Hematopoietic multipotent progenitor cell treated with erythropoietin and hydrocortisone succinate and interleukin-3 and kit ligand, for 15 days (in vitro differentiated cells): ENCODE measurements at places on chromosomes 2 and 18.

GRCh38 chr2:183292028-183292427, 167.8 kb downstream of the NUP35 start:
- DNase-seq = no peak

DNA sequence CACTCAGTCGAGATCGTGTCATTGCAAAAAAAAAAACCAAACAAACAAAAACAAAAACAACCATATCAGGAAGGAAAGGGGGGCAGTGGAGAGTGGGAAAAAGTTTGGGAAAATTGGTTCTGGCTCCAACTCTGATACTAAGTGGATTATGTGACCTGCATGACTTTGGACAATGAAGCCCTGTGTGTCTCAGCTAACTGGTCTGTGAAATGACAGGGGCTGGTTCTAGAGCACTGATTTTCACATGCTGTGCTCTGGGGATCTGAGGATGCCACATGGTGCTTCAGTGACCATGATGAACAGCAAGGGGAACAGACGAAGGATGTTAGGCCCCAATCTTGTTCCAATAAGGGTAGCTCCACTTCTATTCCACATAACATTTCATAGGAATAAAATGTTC, 157.4 kb upstream of the DNMT3A start:
- no peak for DNase-seq

DNA sequence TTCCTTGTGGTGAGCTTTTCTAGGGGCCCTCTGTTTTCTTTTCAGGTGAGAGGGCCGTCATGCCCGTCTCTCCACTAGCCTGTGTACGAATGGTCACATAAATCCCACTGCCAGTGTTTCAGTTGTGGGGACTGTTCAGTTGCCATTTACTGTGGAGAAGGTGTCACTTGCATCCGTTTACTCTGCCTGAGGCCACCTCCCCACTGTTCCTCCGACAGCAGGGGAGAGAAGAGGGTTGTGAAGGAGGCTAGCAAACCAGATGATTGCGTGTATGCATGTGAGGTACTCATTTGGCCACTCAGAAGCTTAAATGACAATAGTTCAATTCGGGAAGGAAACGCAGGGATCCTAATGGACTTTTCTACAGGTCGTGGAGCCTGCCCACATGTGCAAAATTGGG, 3.3 kb downstream of the MTCL1 start:
- DNase-seq = no peak

GRCh38 chr2:197517150-197517549, 1.3 kb downstream of the MOB4 start:
- no peak for DNase-seq

GRCh38 chr2:29850794-29851193, 70.6 kb downstream of the ALK start:
- no peak for DNase-seq

- DNase-seq = no peak
Measured at GRCh38 chr18:45197526-45197970, 417.7 kb upstream of the SLC14A2 start.

DNA sequence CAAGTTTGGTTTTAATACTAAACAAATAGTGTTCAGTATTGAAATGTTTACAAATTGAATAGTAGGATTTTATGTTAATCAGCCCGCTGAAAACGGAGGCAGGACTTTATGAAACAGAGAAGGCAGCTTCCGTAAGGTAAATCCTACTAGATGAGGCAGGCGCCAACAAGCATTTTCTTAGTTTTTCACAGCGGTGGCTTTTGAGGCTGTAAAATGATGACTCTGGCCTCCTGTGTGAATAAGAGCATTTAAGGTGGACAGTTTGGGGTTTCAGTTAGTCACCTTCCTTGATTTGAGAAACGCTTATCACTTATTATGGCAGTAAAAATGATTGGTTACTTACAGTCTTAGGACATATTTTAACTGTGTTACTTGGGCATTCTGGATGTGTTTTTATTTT, 212.9 kb downstream of the PTGR3 start:
- DNase-seq = no peak

DNA sequence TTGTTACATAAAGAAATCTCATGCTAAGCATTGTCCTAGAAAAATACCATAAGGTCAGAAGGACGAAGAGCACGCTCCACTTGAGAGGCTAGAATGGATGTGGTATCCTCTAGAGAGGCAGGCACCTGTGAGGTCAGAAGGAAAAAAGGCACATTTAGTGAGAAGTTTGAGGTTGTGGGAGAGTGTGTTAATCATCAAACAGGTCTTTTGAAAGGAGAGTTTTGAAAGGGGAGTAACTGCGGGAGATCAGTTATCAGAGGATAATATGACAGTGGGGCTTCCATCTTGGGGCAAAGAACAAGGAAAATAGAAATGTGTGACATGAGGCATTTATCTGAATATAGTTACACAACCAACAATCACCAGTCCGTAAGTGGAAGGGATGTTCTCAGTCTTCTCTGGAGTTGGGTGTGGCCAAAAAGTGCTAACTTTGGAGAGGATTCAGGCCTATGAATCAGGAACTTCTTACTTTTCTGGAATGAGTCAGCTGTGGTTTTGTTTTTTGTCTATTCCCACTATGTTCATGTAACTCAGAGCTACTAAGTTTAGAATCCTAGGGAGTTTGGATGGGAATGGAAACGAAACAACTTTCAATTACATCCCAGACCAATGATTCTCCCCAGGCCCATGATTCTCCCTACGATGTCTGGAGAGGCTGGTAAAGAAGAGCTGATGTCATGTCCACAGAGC, 451.4 kb upstream of the ST6GAL2 start:
- no peak for DNase-seq

DNA sequence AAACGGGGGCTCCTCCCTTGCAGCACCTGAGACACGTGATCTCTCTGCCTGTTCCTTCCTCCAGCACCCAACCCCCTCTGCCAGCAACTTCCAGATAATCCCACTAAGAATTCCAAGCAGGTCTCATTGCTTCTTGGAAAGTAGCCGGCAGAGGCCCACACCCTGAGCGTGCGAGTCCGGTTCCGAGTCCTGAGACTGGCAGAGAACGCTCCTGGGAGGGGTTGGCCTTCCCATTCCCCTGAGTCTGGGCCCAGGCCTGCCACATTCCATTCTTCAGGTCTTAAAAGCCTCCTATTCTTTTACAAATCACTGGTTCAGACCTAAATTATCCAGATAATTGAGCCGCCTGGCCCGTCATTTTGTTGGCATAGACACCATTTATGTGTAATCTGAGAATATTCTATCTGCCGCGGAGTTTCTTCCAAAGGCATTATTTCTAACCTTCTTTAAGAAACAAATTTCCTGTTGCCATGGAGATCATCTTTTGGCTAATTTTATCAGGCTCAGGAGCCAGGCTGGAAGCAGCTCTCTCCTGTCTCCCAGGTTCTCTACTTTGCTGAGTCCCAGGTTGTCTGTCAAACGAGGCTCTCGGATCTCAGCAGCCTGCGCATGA, 165.4 kb downstream of the MYCN start:
- no peak for DNase-seq

DNA sequence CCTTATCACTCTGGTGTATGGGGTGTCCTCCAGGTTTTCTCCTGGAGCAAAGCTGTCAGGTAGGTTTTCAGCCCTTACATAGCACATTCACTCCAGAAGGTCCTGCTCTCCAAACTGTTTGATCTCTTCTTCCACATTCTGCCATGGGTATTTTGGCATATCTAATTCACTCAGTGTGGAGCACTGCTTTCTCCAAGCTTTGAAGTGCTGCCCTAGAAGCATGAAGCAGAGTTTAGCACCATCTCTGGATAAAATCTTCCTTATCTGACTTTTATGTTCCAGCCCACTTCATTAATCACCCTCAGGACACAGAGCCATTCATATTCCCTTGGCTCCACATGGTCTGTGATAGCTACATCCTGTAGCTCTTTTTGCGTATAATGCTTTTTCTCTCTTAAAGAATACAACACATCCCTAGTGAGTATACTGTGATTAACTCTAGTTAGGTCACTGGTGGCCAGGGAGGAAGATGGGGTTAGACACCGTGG, 56.7 kb upstream of the ARHGAP28 start:
- no peak for DNase-seq

DNA sequence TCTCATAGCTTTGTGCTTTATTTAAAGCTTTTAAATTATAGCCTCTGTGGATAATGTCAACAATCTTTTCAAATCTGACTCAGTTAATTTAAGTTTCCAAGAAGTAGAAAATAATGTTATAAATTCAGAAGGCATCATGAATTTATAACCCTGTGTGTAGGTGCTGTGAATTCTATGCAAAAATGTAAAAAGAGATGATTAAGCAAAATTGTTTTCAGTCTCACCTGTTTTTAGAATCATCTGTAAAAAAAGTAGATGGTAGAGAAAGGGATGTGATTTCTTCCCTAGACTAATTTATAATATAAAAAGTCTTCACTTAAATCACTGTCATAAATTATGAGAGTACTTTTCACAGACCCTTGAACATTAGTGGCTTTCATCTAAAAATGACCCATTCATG, 85.6 kb upstream of the NOSTRIN start:
- DNase-seq = no peak

GRCh38 chr18:61831071-61831470, 61.7 kb downstream of the RNF152 start:
- no peak for DNase-seq

- no peak for DNase-seq
Measured at GRCh38 chr18:74472312-74472711, 15.2 kb upstream of the DIPK1C start.

DNA sequence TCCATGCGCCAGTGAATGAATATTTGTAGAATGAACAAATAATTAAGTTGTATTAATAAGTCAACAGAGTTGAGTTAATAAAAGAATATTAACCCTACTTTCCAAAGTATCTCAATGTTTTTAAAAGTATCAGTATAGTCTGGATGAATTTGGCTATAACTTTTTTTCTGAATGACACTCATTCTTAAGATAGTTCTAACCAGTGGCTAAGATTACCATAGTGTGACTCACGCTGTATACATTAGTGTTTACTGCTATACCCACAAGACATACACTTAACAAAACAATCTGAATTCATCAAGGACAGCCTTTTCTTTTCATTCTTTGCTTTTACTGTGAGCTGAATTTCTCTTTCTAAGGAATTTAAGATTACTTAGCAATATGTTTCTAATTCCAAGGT, 77.0 kb upstream of the PDE1A start:
- no peak for DNase-seq

GRCh38 chr2:221602938-221603337, 30.8 kb upstream of the EPHA4 start:
- DNase-seq = no peak

DNA sequence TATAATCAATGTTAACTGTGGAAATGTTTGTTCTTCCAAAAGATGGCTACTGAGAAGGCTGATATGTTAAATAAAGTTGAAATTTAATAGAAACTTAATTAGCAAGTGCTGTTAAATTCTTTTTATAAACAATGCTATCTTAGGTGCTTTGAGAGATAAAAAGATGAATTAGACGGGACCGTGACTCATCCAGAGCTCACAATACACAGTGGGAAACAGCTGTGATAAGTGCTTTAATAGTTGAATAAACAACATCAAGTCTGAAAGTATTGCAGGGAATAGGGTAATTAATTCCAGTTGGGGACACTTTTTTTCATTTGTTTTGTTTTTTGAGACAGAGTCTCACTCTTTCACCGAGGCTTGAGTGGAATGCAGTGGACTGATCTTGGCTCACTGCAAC, 85.5 kb upstream of the DTNA start:
- DNase-seq = no peak

DNA sequence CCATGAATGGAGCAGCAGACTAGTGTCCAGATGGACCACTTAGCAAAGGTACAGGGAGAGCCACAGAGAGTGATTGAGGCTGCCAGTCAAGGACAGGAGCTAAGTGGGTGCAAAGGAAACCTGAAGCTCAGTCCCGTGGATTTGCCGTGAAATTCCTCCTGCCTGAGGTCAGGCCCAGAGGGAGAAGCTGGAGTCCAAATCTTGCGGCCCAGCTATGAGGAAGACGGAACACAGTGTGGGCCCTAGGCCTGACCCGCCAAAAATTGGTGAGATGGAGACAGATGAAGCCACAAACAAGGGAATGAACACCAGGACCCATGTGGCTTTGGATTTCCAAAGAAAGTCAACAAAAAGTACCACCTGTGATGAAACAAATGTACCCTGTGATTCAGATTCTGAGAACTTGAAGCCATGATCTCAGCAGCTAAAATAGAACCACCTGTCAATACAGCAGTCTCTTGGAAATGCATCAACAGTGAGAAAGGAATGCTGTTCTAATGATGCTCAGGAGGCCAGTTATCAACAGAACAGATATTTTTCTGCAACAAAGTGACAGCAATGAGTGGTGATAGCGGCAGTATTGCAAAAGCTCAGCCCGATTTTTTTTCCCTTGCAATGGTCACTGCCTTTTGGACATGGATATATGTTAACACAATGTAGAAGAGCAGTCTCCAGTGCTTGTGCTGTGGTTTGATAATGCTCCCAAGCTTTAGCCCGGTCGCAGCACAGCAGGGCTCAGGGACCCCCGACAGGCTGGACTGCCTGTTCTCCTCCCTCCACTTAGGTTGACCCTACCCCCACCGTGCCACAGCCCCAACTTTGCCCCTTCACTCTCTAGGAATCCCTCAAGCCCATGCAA, 10.7 kb downstream of the COL6A3 start:
- no peak for DNase-seq

DNA sequence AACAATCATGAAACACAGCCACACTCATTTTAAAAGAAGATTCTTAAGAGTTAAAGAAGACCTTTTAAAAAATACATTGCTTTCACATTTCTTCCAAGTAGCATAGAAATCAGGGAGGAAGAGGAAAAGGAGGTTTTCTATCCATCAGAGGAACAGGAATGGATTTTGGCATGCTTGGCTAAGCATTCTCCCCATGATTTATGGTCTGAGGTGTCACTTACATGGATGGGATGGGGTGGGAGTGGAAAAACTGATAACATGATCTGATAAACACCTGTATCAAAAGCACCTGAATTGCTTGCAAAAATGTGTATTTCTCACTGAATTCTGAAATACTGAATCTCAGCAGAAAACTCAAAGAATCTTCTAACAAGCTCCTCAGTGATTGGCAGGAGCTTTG, 265.9 kb downstream of the NRXN1 start:
- DNase-seq = no peak

DNA sequence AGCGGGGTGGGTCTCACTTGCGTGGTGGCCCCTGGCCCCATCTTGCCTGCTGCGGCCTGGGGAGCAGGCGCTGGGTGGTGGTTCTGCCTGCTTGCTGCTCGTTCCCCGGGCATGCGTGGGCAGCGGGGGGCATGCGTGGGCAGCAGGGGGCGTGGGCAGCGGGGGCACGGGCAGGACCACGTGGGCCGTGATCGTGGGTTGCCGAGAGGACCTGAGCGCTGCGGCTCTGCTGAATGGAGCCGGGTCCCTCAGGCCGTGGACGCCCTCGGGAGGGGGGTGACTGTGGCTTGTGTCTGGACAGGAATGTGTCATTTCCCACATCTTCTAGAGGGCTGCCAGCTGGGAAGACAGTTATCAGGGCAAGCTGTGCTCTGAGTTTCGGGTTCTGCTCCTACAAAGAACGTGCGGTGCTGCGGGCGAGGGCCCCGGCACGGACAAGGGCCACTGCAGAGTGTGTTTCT, 8.3 kb upstream of the GAL3ST2 start:
- DNase-seq = no peak

DNA sequence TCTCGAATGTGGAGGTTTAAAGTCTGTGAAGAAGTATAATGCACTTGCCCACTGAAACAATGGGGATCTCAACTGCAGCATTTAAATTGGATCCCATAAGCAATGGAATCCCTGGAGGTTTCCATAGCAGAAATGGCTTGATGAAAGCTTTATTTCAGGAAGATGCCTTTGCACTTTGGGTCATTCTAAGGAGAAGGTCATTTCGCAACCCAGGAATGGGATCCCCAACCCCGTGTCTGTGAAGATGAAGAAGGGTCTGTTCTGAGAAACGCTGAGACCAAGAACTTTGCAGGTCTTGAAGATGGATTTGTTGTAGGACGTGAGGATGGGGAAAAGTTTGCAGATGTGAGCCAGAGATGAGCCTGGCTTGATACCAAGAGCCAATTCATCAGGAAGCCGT, 1.8 kb upstream of the KCNG3 start:
- no peak for DNase-seq
